ENCODE measurements at places on chromosomes 6 and 20.

GRCh38 chr6:151005896-151006632 is 140.6 kb downstream of the MTHFD1L start:
- no peaks in the 10 kb centered on the region for H3K27me3 ChIP-seq
- no peak overlapping the region for H3K27ac ChIP-seq
- H3K4me3 ChIP-seq, result no peak overlapping the region

DNA sequence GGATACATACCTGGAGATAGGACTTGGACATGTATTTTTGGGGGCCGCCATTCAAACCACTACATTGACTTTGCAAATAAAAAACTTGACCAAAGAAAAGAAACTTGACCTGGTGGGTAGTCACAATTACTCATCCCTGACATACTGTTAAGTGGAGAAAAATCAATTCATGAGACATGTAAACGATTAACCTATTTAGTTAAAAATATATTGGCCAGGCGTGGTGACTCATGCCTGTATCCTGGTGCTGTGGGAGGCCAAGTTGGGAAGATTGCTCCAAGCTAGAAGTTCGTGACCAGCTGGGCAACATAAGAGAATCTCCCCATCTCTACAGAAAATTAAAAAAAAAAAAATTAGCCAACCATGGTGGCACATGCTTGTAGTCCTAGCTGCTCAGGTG is 2.5 kb upstream of the SRSF12 start:
- peak; percentile 41 for DNase-seq
- no peaks in the 10 kb centered on the region for H3K4me1 ChIP-seq

DNA sequence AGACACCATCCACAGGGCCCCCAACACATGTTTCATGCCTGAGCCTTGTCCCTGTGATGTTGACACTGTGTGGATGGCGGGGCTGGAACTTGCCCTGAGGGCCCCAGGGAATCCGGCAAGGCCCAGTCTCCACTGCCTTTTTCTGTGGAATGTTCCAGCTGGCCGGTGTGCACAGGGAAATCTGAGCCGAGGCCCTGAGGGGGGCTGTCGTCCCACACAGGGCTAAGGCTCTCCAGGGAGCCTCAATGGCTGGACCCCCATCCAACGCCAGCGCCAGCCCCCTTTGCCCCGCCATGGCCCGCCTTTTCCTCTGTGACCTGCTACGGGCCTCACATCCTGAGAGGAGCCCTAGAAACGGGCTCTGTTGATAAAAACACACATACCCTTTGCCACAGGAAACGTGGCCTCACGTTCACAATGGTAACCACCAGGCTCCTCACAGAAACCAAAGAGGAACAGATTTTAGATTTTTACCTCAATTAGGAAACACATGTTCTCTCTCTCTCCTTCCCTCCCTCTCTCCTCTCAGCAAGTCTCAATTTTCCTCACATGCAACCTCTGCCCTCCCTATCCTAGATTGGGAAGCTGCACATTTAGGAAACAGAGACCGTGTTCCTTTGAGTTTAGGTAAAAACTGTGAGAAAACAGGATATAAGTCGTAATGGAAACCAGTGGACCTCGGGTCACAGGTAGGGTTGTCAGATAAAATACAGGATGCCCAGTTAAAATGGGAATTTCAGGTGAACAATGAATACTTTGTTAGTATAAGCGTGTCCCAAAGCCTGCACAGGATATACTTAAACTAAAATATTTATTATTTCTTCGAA is 13.7 kb upstream of the ZNF831 start:
- H3K4me1 ChIP-seq, result no peaks in the 10 kb centered on the region
- no peaks in the 10 kb centered on the region for H3K27me3 ChIP-seq
- H3K4me3 ChIP-seq, result no peak overlapping the region
- H3K36me3 ChIP-seq, result no peaks in the 10 kb centered on the region
- no peak for DNase-seq

GRCh38 chr6:121437851-121438651 is 2.6 kb downstream of the GJA1 start:
- peak; percentile 77 for DNase-seq
- H3K36me3 ChIP-seq, result no peaks in the 10 kb centered on the region
- H3K4me3 ChIP-seq, result peak overlapping the region; percentile 98
- H3K27ac ChIP-seq, result peak overlapping the region; percentile 86
- no peaks in the 10 kb centered on the region for H3K27me3 ChIP-seq

DNA sequence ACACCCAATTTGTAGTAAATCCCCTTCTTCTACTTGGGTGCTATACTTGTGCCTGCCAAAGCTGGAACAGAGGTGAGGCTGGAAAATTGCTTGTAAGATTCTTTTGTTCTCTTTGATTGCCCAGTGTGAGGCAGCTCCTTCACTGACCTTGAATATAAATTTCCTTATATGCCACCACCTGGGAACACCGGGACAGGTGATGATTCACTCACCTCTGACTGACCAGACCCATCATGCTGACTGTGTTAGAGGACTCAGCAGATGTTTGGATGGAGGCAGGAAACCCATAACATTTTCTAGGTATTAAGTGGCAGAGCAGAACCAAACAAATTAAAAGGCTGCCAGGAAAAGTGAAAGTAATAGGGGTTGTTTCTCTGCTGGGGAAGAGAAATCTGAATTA is 120.9 kb downstream of the GRM1 start:
- H3K27ac ChIP-seq, result no peak overlapping the region
- no peak overlapping the region for H3K4me3 ChIP-seq
- H3K36me3 ChIP-seq, result no peaks in the 10 kb centered on the region
- no peak for DNase-seq

DNA sequence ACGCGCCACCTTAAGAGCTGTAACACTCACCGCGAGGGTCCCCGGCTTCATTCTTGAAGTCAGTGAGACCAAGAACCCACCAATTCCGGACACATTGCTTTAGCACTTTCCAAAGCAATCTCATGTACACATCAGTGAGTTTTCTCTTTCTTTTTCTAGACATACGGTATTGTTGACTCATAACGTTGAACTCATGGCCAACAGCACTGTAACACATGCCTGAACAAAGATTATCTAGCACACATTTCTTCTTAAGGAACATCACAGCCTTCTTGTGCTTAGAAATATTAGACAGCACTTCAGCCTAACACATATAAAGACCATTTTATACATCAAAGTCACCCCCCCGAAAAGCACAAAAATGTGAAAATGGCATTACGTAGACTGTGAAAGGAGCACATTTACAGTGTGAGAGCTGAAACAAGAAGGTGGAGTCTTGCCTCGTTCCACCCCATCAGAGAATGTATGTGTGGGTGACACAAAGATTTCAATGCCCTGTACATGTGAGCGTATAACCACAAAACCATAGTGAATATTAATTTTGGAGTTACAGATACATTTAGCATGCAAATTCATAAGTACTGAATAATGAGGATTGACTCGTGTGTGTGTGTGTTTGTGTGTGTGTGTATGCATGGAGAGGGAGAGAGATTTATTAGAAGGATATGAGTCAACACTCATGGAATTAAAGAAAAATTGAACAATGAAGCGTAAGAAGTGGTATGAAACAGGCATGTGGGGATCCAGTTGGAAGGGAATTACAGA is 134.1 kb downstream of the FAM83B start:
- H3K27me3 ChIP-seq, result no peaks in the 10 kb centered on the region
- H3K36me3 ChIP-seq, result no peaks in the 10 kb centered on the region
- 0 out of 2 replicates have a peak, but pooled peaks cover 4% of the 10 kb centered on the region for H3K4me1 ChIP-seq
- H3K4me3 ChIP-seq, result no peak overlapping the region
- peak overlapping the region; percentile 56 for H3K27ac ChIP-seq
- DNase-seq, result peak; percentile 53

- H3K4me3 ChIP-seq, result no peak overlapping the region
- H3K27me3 ChIP-seq, result no peaks in the 10 kb centered on the region
Measured at GRCh38 chr6:159977255-159977903, 8.5 kb downstream of the IGF2R start.

- H3K27me3 ChIP-seq, result no peaks in the 10 kb centered on the region
- no peak overlapping the region for H3K27ac ChIP-seq
- no peak for DNase-seq
- no peaks in the 10 kb centered on the region for H3K4me1 ChIP-seq
Measured at GRCh38 chr6:37025621-37026466, 20.4 kb downstream of the FGD2 start.

- no peaks in the 10 kb centered on the region for H3K36me3 ChIP-seq
- H3K27ac ChIP-seq, result no peak overlapping the region
- H3K4me3 ChIP-seq, result no peak overlapping the region
- H3K27me3 ChIP-seq, result no peaks in the 10 kb centered on the region
- no peaks in the 10 kb centered on the region for H3K4me1 ChIP-seq
Measured at GRCh38 chr6:51678905-51679620, 408.4 kb downstream of the PKHD1 start.

DNA sequence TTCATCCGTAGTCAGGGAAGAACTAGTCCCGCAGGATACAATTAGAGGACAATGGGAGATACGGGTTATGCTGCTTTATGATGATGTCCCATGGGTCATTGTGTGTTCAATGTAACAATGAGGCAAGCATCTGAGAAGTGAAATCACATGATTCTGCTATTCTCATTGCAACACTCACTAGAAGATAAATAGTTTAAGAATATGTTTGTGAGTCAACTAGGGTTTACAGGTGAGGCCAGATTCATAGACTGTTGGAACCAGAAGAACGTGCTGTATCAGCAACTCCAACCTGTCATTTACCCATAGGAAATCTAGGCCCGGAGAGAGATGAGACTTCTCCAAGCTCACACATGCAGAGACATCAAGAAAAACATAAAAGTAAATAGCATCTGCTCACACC is 80.8 kb downstream of the SCML4 start:
- no peak overlapping the region for H3K4me3 ChIP-seq
- DNase-seq, result no peak
- no peaks in the 10 kb centered on the region for H3K4me1 ChIP-seq

DNA sequence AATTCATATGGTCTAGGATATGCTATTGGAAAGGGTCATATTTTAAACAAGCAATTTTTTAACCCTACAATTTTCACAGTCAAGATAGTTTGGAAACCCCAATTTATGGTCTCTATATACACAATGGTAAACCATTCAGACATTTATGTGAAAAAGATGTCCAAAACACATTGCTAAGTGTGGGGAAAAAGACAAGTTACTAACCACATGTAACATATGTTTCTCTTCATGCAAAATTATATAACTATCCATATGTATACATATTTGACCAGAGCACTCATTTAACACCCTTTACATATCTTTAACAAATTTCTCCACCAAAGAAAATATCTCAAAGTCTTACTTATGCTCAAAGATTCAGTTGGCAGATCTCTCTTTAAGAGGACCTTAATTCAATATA is 110.6 kb downstream of the RNGTT start:
- H3K4me1 ChIP-seq, result no peaks in the 10 kb centered on the region
- H3K36me3 ChIP-seq, result no peaks in the 10 kb centered on the region
- no peak overlapping the region for H3K4me3 ChIP-seq
- H3K27me3 ChIP-seq, result no peaks in the 10 kb centered on the region
- H3K27ac ChIP-seq, result no peak overlapping the region

- H3K4me1 ChIP-seq, result peaks cover 4% of the 10 kb centered on the region
- no peak for DNase-seq
- no peak overlapping the region for H3K4me3 ChIP-seq
Measured at GRCh38 chr20:25061821-25062530, 4.0 kb upstream of the ACSS1 start.

GRCh38 chr6:2021713-2022125 is 223.7 kb downstream of the GMDS start:
- no peaks in the 10 kb centered on the region for H3K27me3 ChIP-seq
- DNase-seq, result peak; percentile 63
- no peak overlapping the region for H3K27ac ChIP-seq
- no peaks in the 10 kb centered on the region for H3K36me3 ChIP-seq
- H3K4me1 ChIP-seq, result peaks cover 16% of the 10 kb centered on the region

DNA sequence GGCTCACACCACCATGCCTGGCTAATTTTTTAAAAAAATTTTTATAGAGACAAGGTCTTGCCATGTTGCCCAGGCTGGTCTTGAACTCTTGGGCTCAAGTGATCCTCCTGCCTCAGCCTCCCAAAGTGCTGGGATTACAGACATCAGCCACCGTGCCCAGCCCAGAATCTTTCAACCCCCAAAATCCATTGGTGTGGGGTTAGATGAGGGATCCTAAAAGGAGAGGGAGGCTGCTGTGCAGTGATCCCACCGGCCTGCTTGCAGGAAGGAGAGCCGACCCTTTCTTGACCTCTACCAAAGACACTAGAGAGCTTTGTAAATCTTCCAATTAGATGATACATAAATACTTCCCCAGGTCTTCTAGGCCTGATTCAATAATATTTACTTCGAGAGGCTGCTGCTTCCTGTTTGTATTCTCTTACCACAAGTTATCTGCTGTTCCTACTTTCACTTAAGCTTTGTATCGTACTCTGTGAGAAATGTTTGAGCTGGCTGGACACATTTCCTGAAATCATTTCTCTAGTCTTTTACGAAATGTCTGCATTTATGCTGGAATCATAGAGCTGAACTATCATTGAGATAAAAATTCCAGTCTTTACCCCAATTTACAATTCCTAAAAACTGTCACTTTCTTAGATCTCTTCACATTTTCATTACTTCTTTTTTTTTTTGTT is 49.3 kb upstream of the IER3 start:
- H3K4me3 ChIP-seq, result no peak overlapping the region
- H3K4me1 ChIP-seq, result no peaks in the 10 kb centered on the region
- H3K27ac ChIP-seq, result peak overlapping the region; percentile 52
- no peaks in the 10 kb centered on the region for H3K36me3 ChIP-seq
- DNase-seq, result peak; percentile 30

DNA sequence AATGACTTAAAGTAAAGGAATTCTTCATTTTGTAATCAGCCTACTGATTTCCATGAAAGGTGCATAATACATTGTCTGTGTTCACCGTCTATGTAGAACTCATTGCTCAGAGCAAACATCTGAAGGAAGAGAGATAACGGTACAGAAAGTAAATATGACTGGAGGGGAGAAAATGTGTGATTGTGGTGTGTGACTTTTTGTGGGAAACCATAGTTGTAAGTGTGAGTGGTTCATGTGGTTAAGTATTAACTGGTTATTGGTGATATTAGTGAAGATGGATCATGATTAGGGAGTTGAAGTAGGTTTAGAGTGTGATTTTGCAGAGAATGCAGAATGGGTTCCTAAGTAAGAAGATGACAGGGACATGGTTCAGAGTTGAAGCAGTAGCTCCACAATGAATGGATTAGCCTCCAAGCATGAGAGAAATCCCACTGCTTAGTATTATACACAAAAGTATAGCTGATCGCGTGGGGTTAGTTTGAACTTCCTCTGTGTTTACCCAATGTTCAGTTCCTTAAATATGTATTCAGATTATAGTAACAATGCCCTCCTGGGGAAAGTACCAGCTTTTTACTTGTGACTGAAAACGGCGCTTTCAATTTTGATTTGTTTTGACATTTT is 368.9 kb downstream of the UTRN start:
- 0 out of 2 replicates have a peak, but pooled peaks cover 10% of the 10 kb centered on the region for H3K4me1 ChIP-seq
- no peak overlapping the region for H3K4me3 ChIP-seq
- H3K27me3 ChIP-seq, result no peaks in the 10 kb centered on the region
- no peak for DNase-seq
- no peak overlapping the region for H3K27ac ChIP-seq

- no peak overlapping the region for H3K4me3 ChIP-seq
- peak; percentile 23 for DNase-seq
- H3K27ac ChIP-seq, result no peak overlapping the region
- no peaks in the 10 kb centered on the region for H3K27me3 ChIP-seq
Measured at GRCh38 chr20:16293590-16293989, 279.7 kb downstream of the KIF16B start.

DNA sequence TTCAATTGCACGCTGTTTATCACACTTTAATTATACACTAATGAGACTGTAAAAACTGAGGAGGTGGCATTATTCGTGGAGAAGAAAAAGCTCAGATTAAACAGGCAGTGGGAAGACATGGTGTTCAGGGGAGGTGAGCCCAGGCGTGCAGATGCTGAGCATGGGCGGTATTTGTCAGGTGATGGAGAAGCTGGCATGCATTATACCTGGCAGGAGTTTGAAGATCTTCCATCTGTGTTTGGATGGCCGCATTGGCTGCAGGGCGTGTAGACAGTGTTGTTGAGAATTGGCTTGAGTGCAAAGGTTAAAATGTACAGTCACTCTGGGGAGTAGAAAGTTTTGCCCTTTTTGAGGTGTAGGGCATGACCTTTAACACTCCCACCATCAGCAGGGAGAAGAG is 213.8 kb downstream of the ERMARD start:
- no peak for DNase-seq
- no peak overlapping the region for H3K4me3 ChIP-seq
- H3K27ac ChIP-seq, result no peak overlapping the region
- no peaks in the 10 kb centered on the region for H3K4me1 ChIP-seq

Measured in GM23248 (cell line).